Left ventricle myocardium inferior (tissue), 1 donor: ENCODE measurements at places on chromosomes 6 and 20. TPM values are rescaled to one million over a fixed set of nuclear protein-coding genes. Genes with fewer than 3 reads are reported as not detected.

- no peak for DNase-seq
Measured at GRCh38 chr20:46240065-46240464, 68.2 kb downstream of the CDH22 start.

DNA sequence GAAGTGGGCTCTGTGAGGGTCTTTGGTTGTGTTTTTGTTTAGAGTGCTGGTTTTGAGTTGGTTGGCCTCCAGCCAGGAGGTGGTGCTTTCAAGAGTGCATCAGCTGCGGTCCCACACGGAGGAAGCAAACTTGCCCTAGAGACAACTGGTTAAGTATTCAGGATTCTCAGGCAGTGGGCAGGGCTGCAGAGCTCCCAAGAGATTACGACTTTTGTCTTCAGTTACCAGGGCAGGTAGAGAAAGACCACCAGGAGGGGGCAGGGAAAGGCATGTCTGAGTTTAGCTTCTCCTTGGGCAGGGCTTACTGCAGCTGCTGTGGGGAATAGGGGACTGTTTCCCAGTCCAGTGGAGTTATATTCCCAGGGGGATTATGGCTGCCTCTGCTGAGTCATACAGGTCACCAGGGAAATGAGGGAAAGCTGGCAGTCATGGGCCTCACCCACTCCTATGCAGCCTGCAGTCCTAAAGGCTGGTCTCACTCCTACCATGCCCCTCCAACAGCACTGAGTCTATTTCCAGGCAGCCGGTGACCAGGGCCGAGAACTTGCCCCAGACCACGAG, 64.3 kb downstream of the TTI1 start:
- DNase-seq: no peak

- DNase-seq: no peak
Measured at GRCh38 chr20:46030284-46031013, 1.4 kb downstream of the SLC12A5 start.

DNA sequence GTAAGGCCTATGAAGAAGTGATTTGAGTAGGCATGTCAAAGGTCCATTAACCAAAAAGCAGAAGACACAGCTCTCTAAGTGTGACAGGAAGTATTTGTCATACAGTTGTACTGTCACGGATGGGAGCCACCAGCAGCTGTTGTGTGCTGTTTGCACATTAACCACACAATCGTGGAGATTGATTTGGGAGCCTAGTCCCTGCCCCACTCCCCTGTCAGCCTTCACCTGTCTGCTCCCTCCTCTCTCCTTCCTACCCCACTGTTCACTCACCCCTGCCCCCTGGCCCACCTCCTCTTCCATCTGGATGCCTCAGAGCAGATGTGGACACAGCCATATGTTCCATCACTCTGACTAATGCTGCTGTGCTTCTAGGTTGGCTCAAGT, 124.7 kb upstream of the SPACA1 start:
- DNase-seq: no peak

- no peak for DNase-seq
Measured at GRCh38 chr20:48541581-48542071, 286.2 kb downstream of the PREX1 start.

TAB2 gene
- total RNA-seq: 56.7 TPM

EYA2 gene
- total RNA-seq: 0.63 TPM

ZNF334 gene
- total RNA-seq: 0.71 TPM

NOX3 gene
- total RNA-seq: not detected

RSPH9 gene
- 0.08 TPM for total RNA-seq
